ENCODE measurements at places on chromosomes 7 and 10. TPM values are rescaled to one million over a fixed set of nuclear protein-coding genes. Genes with fewer than 3 reads are reported as not detected.

DNA sequence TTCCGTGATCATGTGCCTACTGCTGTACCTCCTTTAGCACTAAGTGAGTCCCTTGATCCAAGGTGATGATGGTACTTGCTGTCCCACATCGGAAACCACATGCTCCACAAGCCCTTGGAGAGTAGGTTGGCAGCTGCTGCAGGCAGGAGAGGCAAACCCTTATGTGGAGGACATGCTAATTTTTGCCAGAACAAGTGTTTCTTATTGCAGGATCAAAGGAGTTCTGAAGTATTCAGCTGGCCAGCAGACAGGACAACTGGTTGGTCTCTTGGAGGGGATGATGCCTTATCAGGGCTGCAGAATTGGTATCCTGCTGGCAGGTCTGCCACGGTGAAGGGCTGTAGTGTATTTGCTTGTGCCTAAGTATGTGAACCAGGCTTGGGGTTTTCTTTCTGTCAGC is 36.8 kb downstream of the NACAD start:
- DNase-seq = no peak

- DNase-seq = peak; percentile 68
Measured at GRCh38 chr7:107934991-107935770, 44.2 kb downstream of the DLD start.

DNA sequence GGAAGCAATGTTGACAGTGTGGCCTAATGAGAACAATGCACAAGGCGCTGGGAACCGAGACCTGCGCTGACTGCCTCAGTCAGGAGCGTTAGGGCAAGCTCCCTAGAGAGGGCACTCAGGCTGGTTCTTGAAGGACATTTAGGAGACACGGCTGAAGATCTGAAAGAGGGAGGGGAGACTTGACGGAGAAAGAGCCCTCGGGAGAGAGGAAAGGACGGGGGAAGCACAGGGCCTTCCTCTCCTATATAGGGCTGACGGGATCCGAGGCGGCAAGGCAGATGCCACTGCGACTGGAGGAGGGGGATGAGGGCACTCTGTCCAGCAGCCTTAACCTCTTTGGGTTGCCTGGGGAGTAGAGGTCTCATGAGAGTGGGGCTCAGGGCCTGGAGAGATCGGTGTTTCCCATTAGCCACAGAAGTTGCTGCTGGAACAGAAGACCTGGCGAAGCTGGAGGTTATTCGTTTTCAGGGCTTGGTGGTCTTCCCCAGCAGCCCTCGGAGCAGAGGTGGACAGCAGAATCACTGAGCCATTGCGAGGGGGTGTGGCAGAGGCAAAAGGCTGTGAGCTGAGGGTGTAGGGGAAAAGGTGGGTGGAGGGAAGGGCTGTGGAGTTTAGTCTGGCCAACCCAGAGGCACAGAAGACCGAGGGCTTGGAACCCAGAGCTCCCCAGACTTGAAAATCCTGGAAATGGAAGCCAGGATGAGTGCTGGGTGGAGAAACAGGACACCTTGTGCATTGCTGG is 36.0 kb downstream of the CLEC2L start:
- DNase-seq = no peak

Gene IFIT3
- polyA plus RNA-seq = 10.4 TPM

GRCh38 chr10:87092861-87093631 is 1.6 kb downstream of the GLUD1 start:
- DNase-seq = peak; percentile 73

Gene TMEM196
- not detected for polyA plus RNA-seq

- DNase-seq = peak; percentile 73
Measured at GRCh38 chr10:31929261-31930022, 811 bp upstream of the ARHGAP12 start.

Gene EIF5AL1
- 6.1 TPM for polyA plus RNA-seq

- no peak for DNase-seq
Measured at GRCh38 chr7:49643736-49644135, 129.7 kb upstream of the VWC2 start.

DNA sequence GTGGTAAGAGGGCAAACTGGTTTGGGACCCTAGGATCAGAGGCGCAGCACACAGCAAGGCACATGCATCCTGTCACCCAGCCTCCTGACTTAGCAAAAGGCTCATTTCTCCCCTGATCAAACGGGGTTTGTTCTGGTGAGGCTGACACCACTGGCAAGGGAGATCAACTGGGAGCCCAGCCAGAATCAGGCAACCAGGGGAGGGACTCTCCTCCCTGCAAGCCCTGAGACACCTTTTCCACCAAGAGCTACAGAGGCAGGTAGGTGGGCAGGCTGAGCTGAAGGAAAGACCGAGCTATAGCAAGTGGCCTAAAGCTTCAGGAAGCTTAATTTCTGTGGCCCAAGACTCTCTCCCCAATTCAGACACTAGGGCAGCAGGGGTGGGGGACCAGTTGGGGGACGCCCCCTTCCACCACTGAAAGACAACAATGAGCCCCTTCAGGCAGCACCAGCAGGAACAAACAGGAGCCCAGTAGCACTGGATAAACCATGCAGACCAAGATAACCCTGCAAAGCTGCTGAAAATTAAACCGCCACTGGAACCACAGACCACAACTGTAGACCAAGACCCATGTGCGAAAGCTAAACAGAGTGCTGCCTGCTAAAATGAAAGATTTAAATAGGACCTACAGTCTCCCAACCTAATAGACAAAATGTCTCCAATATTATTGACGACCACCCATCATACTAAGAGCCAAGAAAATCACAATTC is 27.1 kb upstream of the SAR1A start:
- DNase-seq = no peak

DNA sequence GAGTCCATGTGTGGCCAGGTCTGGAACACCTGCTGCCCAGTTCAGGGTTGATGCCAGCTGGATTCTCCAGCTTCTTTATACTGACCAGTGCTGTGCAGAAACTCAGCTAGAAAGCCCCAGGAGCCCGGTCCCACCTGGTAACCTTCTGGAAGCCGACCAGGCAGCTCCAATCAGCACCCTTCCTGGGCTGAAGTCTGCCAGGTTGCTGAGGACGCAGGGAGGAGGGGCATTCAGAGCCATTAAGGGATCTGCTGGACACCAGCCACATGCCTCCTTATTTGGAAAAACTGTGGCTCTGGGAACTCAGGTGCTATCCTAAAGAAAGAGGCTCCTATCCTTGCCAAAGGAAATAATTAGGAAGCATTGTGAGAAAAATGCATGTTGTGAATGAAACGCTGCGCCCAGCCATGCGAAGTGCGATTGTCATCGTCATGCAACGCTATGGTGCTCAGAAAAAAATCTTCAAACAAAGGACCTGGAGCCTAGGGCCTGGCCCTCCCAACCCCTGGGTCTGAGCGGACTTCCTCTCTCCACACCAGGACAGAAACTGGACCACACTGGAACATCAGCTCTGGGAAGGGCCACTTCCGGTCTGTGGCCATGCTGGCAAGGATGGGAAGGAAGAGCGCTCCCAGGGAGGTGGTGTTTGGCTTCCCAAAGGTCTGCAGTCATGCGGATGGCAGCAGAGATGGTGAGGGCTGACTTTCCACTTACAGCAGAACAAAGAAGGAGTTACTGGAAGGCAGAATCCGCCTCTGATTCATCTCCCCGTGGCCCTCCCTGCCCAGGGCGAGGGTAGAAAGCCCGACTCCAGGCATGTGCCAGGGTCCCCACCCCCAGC is 90.1 kb downstream of the FAM53B start:
- peak; percentile 36 for DNase-seq

DNA sequence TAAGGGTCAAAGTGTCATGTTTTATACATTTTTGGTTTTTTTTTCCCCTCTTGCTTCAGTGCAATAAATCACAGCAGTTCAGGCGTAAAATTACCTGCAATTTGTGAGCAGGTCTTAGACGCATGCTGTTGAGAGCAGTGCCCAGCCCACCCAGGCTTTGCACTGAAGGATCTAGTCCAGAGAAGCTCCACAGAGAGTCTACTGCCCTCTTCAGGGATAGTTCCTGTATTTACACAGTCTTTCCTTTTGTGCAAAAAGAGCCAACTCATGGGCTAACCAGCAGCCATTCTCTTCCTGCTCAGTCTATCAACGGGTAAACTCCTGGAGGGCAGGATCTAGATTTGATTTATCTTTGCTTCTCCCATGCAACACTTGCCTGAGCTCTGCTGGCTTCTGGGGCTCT is 82.2 kb upstream of the NAMPT start:
- DNase-seq = peak; percentile 58

GRCh38 chr7:39493934-39494333 is 72.3 kb upstream of the YAE1 start:
- DNase-seq = peak; percentile 5

Gene NRCAM
- polyA plus RNA-seq = 5.6 TPM

DNA sequence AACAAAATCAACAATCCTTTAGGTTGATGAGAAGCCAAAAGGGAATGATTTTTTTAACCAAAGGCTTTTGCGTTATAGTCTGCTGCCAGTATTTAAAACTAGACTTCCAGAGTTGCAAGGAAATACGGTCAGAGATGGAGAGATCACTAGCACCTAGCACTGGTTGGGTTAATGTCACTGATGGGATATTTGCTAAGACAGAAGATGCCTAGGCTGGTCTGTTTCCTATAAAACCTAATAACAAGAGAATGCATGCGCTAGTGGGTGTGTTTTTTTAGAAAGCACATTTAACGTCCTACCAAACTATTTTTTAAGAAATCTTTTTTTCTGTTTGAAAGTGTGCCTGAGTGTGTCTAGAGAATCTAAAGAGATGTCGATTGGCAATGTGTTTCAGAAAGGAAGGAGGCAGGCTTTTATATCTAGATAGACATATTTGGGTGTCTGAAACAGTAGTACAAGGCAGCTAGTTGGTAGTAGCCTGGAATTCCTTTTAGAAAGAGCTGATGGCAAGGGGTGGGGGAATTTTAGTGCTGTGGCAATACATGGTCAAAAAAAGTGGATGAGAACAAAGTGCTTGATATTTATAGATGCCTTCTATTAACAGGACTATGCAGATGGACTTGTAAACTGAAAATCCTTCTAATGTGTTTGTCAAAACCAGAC is 863 bp downstream of the CALD1 start:
- DNase-seq = peak; percentile 31

Gene MRC1
- not detected for polyA plus RNA-seq

DNA sequence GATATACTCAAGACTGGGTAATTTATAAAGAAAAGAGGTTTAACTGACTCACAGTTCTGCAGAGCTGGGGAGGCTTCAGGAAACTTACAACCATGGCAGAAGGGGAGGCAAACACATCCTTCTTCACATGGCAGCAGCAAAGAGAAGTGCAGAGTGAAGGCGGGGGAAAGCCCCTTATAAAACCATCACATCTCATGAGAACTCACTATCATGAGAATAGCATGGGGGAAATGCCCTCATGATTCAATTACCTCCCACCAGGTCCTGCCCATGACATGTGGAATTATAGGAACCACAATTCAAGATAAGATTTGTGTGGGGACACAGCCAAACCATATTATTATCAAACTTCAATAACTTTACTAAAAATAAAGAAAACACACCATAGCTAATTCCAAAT is 30.4 kb upstream of the JAZF1 start:
- DNase-seq = no peak

Gene ANKRD61
- 0.24 TPM for polyA plus RNA-seq

DNA sequence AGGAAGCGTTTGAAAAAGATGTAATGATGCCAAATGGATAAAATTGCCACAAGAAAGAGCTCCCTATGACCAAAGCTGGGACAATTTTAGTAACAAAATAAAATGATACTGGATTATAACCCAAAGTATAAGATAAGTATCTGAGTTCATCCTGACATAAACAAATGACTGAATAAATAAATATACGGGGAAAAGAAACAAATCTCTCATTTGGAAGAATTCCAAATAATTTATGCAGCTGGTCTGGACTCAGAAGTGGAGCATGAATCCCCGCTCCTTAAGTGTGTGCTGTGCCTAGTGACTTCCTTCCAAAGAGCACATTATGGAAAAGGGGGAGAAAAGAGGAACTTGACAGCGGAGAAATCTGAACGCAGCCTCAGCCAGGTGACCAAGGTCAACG is 186.2 kb downstream of the RAMP3 start:
- no peak for DNase-seq

Gene PTPRZ1
- polyA plus RNA-seq = not detected

Gene ZKSCAN1
- 33.7 TPM for polyA plus RNA-seq

Gene SEC61A2
- 7.7 TPM for polyA plus RNA-seq

DNA sequence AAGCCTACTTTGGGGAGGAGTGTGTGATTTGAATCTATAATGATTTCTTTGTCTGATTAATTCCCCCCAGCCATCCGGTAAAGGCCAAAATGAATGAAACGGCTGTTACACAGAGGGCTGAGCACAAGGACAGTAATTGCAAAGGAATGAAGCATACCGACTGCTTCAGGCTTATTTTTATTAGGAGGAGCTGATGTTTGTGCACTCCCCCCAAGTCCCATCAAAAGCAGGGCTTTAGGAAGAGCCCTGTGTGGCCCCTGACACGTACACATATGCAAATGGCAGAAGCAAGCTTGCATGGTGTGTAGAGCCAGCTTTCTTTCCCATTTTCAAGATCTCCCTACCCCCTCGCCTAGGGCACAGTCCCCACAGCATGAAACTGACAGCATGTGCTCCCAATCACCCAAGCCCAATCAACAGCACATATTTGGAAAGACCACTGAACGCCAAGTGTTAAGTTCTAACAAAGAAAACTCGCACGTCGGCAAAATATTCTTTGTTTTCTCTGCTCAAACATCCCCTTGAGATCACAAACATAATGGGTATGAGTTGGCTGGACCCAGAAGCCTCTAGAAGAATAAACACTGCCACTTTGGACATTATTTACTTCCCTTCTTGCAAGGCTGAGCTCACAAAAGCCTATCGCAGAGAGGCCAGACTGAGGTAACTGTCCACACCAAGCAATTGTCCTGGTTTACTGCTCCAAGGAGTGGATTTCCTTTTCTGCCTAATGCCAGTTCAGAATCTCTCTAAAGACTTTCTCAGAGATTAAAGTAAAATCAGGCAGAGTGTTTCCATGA is 143.0 kb downstream of the CUBN start:
- DNase-seq = peak; percentile 91

- DNase-seq = no peak
Measured at GRCh38 chr10:103498936-103499638, 5.6 kb downstream of the NEURL1 start.

GRCh38 chr7:138919216-138919615 is 62.0 kb downstream of the KIAA1549 start:
- peak; percentile 52 for DNase-seq

DNA sequence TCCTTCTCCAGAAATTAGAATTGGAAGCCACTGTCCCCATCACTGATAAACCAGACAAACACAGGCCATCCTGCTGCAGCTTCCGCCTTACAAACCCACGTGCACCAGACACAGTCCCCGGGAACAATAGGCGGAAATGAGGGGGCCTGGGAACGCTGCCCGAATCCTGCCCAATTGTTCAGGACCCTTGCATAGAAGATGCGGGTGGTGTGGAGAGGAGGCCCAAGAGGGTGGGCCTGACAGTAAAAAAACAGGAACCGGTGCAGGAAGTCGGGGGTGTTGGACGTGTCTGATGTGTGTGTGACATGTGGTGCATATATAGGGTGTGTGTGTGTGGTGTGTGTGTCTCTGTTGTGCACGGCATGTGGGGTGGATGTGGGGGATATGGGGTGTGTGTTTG is 26.5 kb upstream of the CHST15 start:
- DNase-seq = no peak

Gene GPR22
- polyA plus RNA-seq = 0.23 TPM

Gene FBXL13
- 0.24 TPM for polyA plus RNA-seq

- no peak for DNase-seq
Measured at GRCh38 chr7:37352974-37353948, 95.4 kb downstream of the ELMO1 start.

GRCh38 chr7:28068811-28069216 is 111.8 kb downstream of the JAZF1 start:
- DNase-seq = peak; percentile 90

Gene CPVL
- not detected for polyA plus RNA-seq

Measured in GM23248 (cell line).